ENCODE measurements at places on chromosomes 3 and 15.

GRCh38 chr3:100042166-100042981, 71.9 kb downstream of the FILIP1L start:
- DNase-seq = no peak

- no peak for DNase-seq
Measured at GRCh38 chr3:156637480-156638022, 36.8 kb upstream of the TIPARP start.

- DNase-seq = no peak
Measured at GRCh38 chr3:49750056-49750455, 26.3 kb upstream of the GMPPB start.

GRCh38 chr3:5016211-5017161, 37.2 kb downstream of the BHLHE40 start:
- DNase-seq = no peak

- DNase-seq = no peak
Measured at GRCh38 chr15:54033869-54034458, 55.7 kb downstream of the UNC13C start.

GRCh38 chr3:127753338-127753737, 69.0 kb downstream of the MGLL start:
- no peak for DNase-seq

DNA sequence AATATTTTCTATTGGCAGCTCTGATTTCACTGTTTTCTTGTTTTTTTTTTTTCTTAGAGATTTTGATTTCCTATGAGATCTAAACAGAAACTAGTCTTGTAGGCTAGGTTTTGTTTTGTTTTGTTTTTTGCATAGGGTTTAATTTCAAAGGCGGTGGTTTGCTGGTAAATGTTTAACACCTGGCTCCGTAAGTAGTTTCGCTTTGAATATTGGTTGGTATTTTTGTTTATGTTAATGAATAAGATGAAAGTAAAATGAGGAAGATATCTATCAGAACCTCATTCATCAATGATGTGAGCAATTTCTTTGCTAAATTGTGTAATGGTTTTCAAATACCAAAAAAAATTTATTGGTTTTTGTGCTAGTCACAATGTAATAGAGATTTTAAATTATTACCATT, 39.7 kb upstream of the TM4SF1 start:
- DNase-seq = no peak

GRCh38 chr3:76361010-76361409, 575.7 kb upstream of the ZNF717 start:
- no peak for DNase-seq

DNA sequence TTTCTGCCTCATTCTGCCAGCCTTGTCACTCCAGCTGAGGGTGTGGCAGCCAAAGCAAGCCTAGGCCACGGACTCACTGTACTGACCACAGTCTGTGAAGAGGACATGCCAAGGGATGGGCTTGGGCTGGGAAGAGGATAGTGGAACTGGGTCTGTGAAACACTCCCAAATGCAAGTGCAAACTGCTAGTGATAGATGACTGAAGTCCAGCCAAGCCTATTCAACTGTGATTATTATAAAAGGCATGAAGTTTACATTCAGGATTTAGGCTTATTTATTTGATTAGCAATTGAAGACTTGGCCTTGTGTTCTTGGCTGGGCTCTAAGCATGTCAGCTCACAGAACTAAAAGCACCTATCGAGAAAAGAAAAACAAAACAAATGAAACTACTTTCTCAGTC, 84.9 kb upstream of the UBE2E1 start:
- DNase-seq = no peak

DNA sequence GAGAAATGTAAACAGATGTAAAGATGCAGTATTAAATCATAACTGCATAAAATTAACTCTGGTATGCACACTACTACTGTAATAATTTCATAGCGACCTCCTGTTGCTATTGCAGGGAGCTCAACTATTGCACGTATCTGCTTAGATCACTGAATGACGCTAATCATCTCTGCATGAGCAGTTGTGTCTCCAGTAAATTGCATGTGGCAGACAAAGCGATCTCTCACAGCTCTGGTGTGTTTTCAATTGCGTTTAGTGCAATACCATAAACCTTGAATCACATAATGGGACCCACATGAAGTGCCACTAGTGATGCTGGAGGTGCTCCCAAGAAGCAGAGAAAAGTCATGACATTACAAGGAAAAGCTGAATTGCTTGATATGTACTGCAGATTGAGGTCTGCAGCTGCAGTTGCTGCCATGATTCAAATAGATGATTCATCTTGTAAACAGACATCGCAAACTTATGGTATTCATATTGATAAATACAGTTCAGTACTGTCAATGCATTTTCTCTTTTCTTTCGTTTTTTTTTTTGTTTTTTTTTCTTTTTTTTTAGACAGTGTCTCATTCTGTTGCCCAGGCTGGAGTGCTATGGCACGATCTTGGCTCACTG, 30.2 kb upstream of the LCTL start:
- no peak for DNase-seq

GRCh38 chr3:52298149-52299098, 10.8 kb downstream of the GLYCTK start:
- no peak for DNase-seq

DNA sequence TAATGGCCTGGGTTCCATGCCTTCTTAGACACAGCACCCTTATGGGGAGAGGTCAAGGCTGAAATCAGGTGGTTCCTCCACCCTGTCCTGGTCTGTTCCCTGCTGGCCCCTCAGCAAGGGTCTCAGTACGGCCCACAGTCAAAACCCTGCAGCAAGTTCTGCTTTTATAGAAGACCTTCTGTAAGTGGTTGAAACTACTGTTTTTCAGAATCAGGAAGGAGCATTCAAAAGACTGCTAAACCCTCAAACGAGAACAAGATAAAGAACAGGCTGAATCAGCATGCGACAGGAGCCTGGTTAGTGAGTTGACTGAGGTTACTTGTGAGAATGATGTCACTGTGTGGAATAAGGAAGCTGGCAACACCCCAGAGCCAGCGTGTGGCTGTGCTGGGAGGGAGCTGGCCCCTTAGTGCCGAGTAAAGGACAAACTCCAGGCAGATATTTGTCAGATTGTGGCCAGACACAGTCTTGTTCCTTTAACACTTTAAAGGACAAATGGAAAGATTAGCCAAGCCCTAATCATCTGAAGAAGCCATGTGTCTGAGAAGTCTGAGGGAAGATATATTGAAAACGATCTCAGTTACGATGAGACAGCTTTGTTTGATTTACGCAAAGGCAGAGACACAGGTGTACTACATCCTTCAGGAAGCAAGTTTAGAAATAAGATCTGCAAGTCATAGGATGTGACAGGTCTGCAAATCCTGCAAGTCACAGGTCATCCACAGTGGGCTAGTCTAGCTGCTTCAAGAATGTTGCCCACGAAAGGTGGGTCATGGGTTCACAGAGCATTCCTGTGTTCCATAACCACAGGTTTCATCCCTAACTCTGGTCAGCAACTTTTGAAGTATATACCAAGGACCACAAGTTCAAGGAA, 54.0 kb downstream of the B3GNT5 start:
- DNase-seq = peak; percentile 65

DNA sequence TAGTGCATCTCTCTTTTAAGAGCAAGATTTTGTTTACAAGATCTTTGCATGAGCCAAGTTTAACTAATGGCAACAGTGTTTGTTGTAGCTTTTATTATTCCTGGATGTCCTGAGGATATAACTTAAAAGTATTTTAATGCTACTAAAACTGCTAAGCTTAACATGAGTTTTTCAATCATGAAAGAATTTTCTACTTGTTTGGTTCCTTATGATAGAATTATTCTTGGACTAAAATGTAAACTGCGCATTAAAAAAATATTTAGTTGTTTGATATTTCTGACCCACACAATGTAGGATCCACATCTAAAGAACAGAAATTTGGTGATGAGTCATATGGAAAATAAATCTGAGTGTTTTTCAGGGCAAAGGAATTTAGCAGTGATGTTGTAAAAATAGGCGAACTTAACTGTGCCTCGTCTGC, 70.8 kb downstream of the RAP2B start:
- no peak for DNase-seq

- DNase-seq = peak; percentile 16
Measured at GRCh38 chr15:60389261-60390077, 8.3 kb downstream of the ANXA2 start.

- no peak for DNase-seq
Measured at GRCh38 chr3:186381424-186382216, 19.6 kb upstream of the DGKG start.

DNA sequence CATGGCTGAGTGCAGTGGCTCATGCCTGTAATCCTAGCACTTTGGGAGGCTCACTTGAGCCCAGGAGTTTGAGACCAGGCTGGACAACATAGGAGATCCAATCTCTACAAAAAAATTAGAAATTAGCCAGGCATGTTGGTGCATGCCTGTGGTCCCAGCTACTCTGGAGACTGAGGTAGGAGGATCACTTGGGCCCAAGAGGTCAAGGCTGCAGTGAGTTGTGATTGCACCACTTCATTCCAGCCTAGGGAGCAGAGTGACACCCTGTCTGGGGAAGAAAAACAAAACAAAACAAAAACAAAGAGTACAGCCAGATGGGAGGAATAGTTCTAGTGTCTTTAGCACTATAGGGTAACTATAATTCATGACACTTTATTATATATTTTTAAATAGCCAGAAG, 26.2 kb upstream of the COMMD4 start:
- no peak for DNase-seq

DNA sequence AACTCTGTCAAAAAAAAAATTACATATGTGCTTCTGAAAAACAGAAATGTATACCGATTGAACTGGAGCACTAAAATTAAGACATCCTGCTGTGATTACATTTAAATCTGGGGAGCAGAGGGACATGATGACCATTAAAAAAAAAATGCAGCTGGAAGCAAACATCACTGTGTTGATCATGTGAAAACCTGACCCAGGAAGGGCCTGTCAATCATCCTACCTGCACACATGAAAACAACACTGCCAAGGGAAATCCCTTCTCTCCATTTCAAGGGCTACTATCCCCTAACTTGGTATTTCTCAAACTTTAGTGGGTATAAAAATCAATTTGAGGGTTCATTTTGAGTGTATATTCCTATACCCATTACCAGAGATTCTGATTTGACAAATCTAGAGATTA, 719.9 kb upstream of the CBLB start:
- no peak for DNase-seq

GRCh38 chr3:16377196-16377595, 112.2 kb downstream of the OXNAD1 start:
- no peak for DNase-seq

DNA sequence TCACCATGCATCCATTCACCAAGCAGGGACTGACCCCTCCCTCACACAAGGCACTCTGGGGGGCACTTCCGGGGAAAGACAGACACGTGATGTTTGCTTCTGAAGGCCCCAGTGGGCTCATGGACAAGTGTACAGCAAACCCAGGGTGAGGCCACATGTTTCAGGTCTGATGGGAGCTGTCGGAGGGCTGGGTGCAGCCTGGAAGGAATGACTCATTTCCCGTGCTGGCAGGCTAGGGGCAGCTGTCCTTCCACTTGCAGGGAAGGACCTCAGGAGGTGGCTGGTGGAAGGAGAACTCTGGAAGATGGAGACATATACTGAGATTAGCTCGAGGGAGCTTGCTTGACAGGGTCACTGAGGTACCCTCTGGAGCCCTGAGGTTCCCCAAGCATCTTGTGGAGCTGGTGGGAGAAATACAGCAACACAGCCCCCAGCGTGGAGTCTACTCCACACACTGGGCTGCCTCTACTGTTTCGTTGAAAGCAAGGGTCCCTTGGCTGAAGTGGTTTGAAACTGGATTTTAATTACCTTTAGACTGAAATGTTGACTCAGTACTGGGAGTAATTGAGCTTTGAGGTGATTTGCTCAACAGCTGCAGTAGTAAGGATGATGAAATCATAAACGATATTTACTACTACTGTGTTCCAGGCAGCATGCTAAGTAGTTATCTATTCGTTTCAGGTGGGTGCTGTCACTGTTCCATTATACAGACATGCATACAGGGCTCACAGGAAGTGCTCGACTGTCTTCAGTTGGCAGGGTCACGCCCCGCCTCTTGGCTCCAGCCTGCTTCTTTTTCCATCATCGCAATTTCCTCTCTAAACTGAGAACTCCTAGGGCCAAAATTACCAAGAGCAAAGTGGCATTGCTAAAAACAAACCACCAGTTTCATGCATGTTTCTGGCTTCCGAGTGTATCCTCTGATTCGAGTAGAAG, 230.4 kb downstream of the ADAMTS17 start:
- peak; percentile 64 for DNase-seq

DNA sequence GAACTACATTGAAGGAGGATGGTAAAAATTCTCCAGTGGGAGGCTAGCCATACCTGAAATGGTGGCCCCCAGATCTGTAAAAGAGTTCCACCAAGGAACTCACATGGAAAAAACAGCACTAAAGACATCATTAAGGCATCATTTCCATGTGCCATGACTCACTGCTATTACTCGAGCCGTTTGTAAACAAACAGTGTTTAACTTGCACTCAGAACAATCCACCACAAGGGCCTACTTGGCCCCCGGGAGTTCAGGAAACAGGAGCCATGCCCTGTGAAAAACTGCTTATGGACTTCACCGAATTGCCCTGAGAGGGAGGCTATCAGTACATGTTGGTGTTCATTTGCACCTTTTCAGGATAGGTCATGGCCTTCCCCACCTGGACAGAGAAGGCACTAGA, 18.2 kb downstream of the CCR4 start:
- no peak for DNase-seq

DNA sequence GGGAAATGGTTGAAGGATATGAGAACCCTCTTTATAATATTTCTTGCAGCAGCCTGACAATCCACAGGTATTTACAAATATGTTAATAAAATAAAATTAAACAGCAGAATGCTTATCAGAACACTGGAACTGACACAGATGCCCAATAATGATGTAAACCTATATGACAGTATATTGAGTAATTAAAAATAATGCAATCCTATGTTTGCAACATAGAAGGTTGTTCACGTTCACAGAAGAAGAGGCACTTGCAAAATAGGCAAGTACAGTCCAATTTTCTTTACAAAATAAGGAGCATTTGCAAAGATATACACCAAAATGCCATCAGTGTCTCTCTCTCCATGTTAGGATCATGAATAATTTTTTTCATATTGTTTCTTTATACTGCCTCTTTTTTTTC, 397.0 kb upstream of the WNT5A start:
- DNase-seq = no peak

DNA sequence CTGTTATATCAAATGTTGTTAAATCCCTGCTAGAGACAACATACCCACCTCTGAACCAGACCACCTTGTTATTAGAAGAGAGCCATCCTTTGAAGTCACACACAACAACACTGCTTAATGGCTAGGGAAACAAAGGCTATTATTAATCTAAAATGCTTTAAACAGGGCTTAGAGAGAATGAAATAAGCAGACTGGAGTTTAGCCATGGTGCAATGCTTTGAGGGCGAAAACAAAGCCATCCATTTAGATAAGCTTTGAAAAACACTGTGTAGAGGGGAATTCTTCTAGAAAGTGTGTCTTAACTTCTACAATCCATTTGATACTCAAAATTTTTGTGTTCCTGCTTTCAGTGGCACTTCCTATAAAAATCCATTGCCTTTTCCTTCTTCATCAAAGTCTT, 148.6 kb downstream of the IL5RA start:
- no peak for DNase-seq
